ENCODE measurements at places on chromosomes 2 and 18.

GRCh38 chr2:205903549-205904129, 182.3 kb downstream of the INO80D start:
- no peak for DNase-seq

GRCh38 chr2:176293334-176293733, 24.1 kb downstream of the MTX2 start:
- DNase-seq = no peak

DNA sequence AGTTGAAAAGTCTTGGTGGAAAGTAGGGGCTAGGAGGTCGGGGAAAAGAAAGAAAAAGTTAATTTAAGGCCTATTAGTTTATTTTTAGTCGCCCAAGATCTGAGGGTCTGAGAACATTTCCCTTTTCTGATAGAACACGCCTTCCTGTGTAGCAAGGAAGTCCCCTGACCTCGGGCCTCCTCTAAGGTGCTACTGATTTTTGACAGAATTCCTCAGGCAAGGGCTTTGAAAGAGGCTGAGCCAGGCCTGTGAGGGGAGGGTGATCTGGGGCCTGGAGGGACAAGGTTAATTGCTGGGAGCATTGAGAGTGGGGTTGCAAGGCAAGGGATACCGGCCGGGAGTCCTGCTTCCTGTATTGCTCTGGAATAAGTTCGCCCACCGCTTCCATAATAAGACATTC, 131.4 kb upstream of the MYCN start:
- no peak for DNase-seq

DNA sequence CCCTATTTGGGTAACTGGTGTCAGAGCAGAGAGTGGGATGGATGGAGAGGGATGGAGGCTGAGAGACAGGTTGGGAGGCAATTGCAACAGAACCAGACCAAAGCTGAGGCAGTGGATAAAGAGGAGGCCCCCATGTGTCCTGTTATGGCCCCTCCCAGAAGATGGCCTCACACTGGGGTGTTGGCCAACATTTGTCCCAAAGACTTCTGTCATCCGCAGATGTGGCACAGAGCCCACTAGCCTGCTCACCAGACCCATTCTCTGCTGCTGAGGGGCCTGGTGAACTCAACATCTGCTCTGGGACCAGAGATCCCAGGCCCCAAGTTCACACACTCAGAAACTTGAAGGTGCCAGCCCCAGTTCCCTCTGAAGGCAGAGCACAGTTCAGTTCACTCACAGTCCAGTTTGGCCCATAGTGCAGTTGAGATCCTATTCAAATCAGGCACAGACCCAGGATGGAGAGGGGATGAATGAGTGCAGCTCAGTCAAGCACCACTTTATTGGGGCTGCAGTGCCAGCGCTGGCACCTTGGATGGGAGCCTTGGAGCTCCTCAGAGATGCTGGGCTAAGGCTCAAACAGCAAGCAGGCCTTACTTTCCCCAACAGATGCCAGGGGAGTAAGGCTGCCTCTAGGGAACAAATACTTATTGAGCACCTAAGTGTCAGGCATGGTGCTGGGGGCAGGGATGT, 189.2 kb downstream of the ZBTB7C start:
- no peak for DNase-seq

DNA sequence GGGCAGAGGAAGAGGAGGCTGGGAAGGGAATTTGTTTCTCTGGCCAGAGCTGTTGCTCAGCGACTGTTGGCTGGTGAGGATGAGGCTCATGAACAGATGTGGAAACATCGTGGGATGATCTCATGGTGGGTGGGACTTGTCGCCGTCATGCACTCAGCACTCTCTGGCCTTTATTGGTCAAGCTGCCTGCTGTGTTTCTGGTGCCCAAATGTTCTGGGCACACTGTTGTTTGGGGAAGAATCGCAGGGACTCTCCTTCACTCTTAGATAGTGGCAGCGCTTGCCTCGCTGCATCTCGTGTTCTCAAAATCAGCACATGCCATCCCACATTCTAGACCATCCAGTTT, 145.6 kb downstream of the AGAP1 start:
- DNase-seq = no peak

DNA sequence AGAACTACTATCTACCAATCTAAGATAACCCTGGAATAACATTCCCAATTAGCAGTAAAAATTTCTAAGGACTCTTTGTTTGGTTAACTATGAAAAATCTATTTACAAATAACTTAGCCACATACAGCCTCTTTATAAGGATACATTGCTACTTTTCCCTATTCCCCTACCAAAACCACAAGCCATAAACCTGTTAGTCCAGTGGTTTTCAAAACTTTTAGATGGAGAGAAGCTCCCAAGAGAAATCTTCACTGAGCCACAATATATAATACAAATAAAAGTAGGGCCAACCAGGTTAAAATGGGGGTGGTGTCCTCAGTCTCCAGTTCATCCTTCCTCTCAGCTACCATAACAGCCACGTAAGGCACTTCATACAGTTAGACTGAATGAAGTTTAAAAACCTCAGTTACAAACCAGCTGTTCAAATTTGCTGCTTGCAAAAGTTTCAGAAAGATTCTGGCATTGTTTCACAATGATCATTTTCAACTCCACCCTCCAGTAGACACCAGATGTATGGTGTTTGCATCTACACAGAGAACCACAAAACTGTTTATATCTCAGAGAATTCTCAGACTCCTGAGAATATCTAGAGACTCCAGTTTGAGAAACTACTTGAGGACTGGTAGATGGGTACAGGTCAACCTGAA, 26.0 kb downstream of the SOS1 start:
- DNase-seq = no peak

Measured in stimulated activated CD4-positive, alpha-beta T cell treated with anti-CD3 and anti-CD28 coated beads, TNF-alpha, amount 100 ng/mL, for 1 hour (primary cell).